ENCODE measurements at places on chromosomes 4 and X.

DNA sequence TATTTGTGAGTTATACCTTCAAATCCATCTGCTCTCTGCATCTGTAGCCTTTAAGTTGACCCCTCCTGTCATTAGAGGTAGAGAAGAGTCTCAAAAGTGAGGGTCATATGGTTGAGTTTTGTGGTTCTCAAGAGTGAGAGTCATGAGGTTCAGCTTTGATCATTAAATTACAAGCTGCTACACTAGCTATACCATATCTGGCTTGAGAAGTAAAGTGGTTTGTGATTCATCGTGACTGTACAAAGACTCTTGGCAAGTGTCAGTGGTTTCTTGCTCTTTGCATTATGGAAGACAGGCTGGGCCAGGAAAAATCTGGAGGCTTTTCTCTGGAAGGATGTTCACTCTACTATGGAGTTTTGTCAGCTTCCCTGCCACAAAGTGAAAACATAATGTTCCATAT is 170.6 kb downstream of the ZC4H2 start:
- no peak for DNase-seq

DNA sequence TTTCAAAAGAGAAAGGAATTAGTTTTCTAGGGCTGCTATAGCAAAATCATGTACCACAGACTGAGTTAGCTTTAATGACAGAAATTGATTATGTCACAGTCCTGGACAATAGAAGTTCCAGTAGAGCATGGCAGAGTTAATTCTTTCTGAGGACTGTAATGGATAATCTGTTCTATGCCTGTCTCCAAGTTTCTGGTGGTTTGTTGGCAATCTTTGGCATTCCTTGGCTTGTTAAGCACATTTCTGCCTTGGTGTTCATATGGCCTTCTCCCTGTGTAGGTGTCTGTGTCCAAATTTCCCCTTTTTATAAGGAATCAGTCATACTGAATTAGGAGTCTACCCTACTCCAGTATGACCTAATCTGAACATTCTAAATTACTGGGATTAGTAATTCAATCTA is 336.1 kb upstream of the PABPC4L start:
- no peak for DNase-seq

GRCh38 chr4:105765690-105766407 is 57.3 kb downstream of the GSTCD start:
- no peak for DNase-seq

GRCh38 chr4:53005808-53006207 is 143.7 kb downstream of the RASL11B start:
- DNase-seq, result no peak
